Osteocyte (in vitro differentiated cells): ENCODE measurements at places on chromosomes 16 and 17.

DNA sequence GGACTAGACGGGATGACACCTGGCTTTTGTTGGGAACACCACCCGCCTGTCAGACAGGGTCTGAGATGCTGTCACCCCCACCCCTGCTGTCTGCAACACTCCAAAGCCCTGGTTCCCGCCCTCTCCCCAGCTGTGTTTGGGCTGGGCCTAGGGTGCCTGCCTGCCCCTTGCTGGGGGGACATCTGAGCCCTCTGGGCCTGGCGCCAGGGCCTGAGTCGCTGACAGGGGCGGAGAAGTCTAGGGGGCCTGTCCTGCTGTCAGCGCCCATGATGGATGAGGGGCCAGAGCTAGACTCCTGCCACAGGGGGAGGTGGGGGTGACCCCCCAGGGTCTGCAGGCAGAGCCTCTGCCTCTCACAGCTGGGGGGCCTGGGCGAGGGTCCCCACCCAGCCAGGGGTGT lies 7.6 kb upstream of the PKMYT1 start:
- H3K27me3 ChIP-seq: no peaks in the 10 kb centered on the region
- no peak for DNase-seq
- no peak overlapping the region for H3K27ac ChIP-seq
- H3K4me1 ChIP-seq: peaks cover 18% of the 10 kb centered on the region

- peaks cover 56% of the 10 kb centered on the region for H3K4me1 ChIP-seq
- peaks cover 1% of the 10 kb centered on the region for H3K36me3 ChIP-seq
- peak overlapping the region; percentile 80 for H3K4me3 ChIP-seq
- H3K27me3 ChIP-seq: peaks cover 15% of the 10 kb centered on the region
- DNase-seq: no peak
Measured at GRCh38 chr17:73642659-73643000, 1.6 kb downstream of the SDK2 start.

DNA sequence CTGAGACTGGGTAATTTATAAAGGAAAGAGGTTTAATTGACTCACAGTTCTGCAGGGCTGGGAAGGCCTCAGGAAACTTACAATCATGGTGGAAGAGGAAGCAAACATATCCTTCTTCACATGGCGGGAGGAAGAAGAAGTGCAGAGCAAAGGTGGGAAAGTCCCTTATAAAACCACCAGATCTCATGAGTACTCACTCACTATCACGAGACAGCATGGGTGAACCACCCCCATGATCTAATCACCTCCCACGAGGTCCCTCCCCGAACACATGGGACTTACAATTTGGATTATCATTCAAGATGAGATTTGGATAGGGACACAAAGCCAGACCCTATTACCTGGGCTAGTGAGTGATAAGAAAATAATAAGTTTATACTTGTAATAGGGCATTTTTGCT lies 70.6 kb upstream of the HS3ST2 start:
- no peak overlapping the region for H3K4me3 ChIP-seq
- H3K27ac ChIP-seq: no peak overlapping the region
- H3K4me1 ChIP-seq: no peaks in the 10 kb centered on the region
- DNase-seq: no peak

DNA sequence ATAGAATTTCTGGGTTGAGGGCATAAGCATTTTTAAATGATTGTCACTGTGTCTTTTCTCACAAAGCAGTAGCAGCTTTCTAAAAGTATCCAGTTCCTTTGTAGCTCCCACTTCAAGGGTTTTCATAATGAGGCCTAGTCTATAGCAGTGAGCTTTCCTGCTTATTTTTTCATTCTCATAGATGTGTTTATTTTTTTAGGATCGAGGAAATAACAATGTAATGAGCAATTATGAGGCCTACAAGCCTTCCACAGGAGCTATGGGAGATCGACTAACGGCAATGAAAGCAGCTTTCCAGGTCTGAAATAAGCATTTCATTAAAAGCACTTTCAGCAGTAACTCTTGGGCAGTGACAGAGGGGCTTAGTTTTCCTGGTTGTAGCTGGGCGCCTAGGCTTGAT lies 10.6 kb upstream of the PSMC5 start:
- H3K4me3 ChIP-seq: no peak overlapping the region
- H3K27ac ChIP-seq: no peak overlapping the region
- DNase-seq: no peak
- H3K4me1 ChIP-seq: no peaks in the 10 kb centered on the region

DNA sequence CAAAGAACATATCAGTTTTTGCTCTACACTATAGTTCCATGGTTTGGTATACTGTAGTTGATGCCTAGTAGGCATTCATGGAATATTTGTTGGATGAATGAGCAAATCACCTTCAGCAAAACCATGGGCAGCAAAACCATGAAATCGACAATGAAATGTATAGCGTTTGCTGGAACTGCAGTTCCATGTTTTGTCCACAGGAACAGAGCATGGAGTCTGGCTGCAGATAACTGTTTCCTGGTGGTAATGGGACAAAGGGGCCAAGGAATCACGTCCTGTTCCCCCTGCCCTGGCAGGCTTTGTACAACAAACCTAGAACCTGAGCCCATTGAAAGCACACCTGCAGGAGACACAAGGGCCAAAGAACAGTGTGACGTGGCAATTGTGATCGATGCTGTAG lies 101.1 kb downstream of the USP31 start:
- H3K27ac ChIP-seq: no peak overlapping the region
- H3K27me3 ChIP-seq: peaks cover 17% of the 10 kb centered on the region
- H3K36me3 ChIP-seq: no peaks in the 10 kb centered on the region
- H3K4me3 ChIP-seq: no peak overlapping the region
- DNase-seq: no peak

GRCh38 chr16:19672378-19672777 lies 45.6 kb downstream of the KNOP1 start:
- no peak overlapping the region for H3K4me3 ChIP-seq
- no peaks in the 10 kb centered on the region for H3K27me3 ChIP-seq
- DNase-seq: no peak
- peaks cover 41% of the 10 kb centered on the region for H3K36me3 ChIP-seq

- H3K4me1 ChIP-seq: peaks cover 67% of the 10 kb centered on the region
- no peaks in the 10 kb centered on the region for H3K27me3 ChIP-seq
- H3K4me3 ChIP-seq: peak overlapping the region; percentile 1
- no peaks in the 10 kb centered on the region for H3K36me3 ChIP-seq
Measured at GRCh38 chr17:9364837-9365430, 210.7 kb downstream of the STX8 start.
